ENCODE measurements at places on chromosomes 3 and 15. TPM values are rescaled to one million over a fixed set of nuclear protein-coding genes. Genes with fewer than 3 reads are reported as not detected.
A peak's percentile ranks its signal among the peaks of the same experiment; 100 is the strongest.

MAP6D1 gene
- 6.5 TPM for total RNA-seq

GRCh38 chr3:45873036-45873435, 13.3 kb upstream of the CCR9 start:
- H3K27me3 ChIP-seq = peaks cover 60% of the 10 kb centered on the region
- peaks cover 38% of the 10 kb centered on the region for H3K4me1 ChIP-seq
- DNase-seq = no peak
- peaks cover 6% of the 10 kb centered on the region for H3K36me3 ChIP-seq
- no peak overlapping the region for H3K4me3 ChIP-seq
- H3K27ac ChIP-seq = no peak overlapping the region

GRCh38 chr3:139597947-139598346, 58.4 kb upstream of the RBP1 start:
- H3K27ac ChIP-seq = no peak overlapping the region
- peaks cover 7% of the 10 kb centered on the region for H3K36me3 ChIP-seq
- H3K4me1 ChIP-seq = no peaks in the 10 kb centered on the region
- H3K27me3 ChIP-seq = no peaks in the 10 kb centered on the region
- DNase-seq = no peak

GRCh38 chr3:44173263-44173662, 68.4 kb upstream of the TOPAZ1 start:
- no peak for DNase-seq
- no peak overlapping the region for H3K4me3 ChIP-seq
- no peaks in the 10 kb centered on the region for H3K4me1 ChIP-seq
- H3K27ac ChIP-seq = no peak overlapping the region
- peaks cover 23% of the 10 kb centered on the region for H3K27me3 ChIP-seq
- H3K36me3 ChIP-seq = no peaks in the 10 kb centered on the region

DNA sequence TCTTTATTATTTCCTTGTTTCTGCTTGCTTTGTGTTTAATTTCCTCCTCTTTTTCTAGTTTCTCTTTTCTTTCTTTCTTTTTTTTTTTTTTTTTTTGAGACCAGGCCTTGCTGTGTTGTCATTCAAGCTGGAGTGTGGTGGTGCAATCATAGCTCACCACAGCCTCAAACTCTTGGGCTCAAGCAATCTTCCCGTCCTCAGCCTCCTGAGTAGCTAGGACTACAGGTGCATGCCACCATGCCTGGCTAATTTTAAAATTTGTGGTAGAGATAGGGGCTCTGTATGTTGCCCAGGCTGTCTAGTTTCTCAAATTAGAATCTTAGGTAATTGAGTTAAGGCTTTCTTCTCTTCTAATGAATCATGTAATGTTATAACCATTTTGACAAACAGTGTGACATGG, 22.4 kb downstream of the SLMAP start:
- DNase-seq = no peak
- no peak overlapping the region for H3K27ac ChIP-seq
- H3K27me3 ChIP-seq = no peaks in the 10 kb centered on the region
- H3K4me3 ChIP-seq = no peak overlapping the region
- H3K4me1 ChIP-seq = peaks cover 19% of the 10 kb centered on the region

- H3K4me1 ChIP-seq = peaks cover 48% of the 10 kb centered on the region
- peak overlapping the region; percentile 96 for H3K27ac ChIP-seq
- no peaks in the 10 kb centered on the region for H3K27me3 ChIP-seq
- peaks cover 46% of the 10 kb centered on the region for H3K36me3 ChIP-seq
- H3K4me3 ChIP-seq = peak overlapping the region; percentile 97
- DNase-seq = no peak
These were observed 1.5 kb downstream of the ARIH1 start for GRCh38 chr15:72475674-72476073.

DNA sequence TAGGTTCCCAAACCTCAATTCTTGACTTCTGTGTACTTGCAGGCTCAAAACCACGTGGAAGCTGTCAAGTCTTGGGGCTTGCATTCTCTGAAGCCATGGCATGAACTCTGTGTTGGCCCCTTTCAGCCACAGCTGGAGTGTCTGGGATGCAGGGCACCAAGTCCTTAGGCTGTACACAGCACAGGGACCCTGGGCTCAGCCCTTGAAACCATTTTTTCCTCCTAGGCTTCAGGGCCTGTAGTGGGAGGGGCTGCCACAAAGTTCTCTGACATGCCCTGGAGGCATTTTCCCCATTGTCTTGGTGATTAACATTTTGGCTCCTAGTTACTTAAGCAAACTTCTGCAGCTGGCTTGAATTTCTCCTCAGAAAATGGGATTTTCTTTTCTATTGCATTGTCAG, 135.4 kb downstream of the ATG7 start:
- no peak overlapping the region for H3K4me3 ChIP-seq
- H3K36me3 ChIP-seq = peaks cover 65% of the 10 kb centered on the region
- peaks cover 2% of the 10 kb centered on the region for H3K4me1 ChIP-seq
- no peak overlapping the region for H3K27ac ChIP-seq
- DNase-seq = no peak

- peak; percentile 18 for DNase-seq
- no peak overlapping the region for H3K27ac ChIP-seq
- H3K27me3 ChIP-seq = peaks cover 35% of the 10 kb centered on the region
- no peaks in the 10 kb centered on the region for H3K4me1 ChIP-seq
These were observed 22.2 kb downstream of the ALDH1A2 start for GRCh38 chr15:58043192-58043903.

DNA sequence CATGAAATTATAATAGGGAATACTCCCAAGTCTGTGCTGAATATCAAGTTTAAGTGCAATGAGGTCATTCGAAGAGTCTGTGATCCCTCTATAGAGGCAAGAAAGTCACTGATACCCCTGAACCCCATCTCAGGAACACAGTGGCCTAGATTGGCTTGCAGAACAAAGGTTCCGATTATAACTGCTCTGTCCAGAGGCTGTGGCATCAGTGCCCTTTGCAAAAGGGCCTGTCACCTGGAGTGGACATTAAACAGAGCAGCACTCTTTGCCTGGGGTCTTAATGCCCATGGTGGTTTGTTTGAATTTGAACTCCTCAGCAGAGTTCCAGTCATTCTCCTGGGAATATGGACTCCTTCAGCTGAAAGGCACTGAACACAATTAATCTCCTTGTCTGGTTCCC, 93.9 kb upstream of the SLCO3A1 start:
- no peaks in the 10 kb centered on the region for H3K4me1 ChIP-seq
- H3K4me3 ChIP-seq = no peak overlapping the region
- H3K27me3 ChIP-seq = no peaks in the 10 kb centered on the region
- no peak overlapping the region for H3K27ac ChIP-seq

DNA sequence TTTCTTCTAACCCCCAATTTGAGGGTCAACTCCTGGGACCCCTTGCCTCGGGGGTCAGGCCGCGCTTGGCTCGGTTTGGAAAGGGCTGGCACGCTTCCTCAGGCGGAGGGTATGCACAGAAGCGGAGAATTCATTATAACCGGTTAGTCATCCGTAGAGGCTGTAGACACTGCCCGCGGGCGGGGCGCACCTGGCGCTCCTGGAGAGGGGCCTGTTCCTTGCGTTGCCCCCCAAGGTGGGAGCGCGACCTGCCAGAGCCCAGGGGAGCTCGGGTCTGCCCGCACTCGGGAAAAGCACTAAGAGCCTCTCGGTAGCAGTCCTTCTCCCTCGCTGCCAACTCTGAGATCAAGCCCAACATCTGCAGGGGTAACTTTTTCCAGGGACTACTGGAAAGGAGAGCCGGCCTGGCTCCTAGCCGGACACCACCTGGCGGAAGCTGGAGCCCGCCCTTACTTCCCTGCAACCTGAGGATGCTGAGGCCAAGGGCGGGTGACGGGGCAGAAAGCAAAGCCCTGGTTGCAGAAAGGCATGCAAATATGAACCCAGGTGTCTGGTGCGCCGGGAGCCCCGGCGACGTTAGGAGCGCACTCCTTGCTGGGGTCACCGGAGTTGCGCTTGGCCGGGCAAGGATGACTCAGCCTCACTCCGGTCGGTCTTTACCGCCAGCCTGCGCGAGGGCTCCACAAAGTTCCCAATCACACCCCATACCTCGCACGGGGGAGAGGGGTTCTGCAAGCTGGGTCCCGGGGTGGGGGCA, 1.5 kb upstream of the CACNA2D3 start:
- peaks cover 66% of the 10 kb centered on the region for H3K27me3 ChIP-seq
- H3K27ac ChIP-seq = no peak overlapping the region
- H3K36me3 ChIP-seq = no peaks in the 10 kb centered on the region
- peaks cover 2% of the 10 kb centered on the region for H3K4me1 ChIP-seq

GRCh38 chr15:46456456-46456855, 821.6 kb downstream of the SQOR start:
- no peak overlapping the region for H3K27ac ChIP-seq
- H3K4me3 ChIP-seq = no peak overlapping the region
- no peak for DNase-seq
- H3K36me3 ChIP-seq = no peaks in the 10 kb centered on the region
- H3K27me3 ChIP-seq = peaks cover 4% of the 10 kb centered on the region

GRCh38 chr3:79871656-79872055, 103.9 kb upstream of the ROBO1 start:
- H3K27me3 ChIP-seq = no peaks in the 10 kb centered on the region
- no peaks in the 10 kb centered on the region for H3K36me3 ChIP-seq
- H3K27ac ChIP-seq = no peak overlapping the region

DNA sequence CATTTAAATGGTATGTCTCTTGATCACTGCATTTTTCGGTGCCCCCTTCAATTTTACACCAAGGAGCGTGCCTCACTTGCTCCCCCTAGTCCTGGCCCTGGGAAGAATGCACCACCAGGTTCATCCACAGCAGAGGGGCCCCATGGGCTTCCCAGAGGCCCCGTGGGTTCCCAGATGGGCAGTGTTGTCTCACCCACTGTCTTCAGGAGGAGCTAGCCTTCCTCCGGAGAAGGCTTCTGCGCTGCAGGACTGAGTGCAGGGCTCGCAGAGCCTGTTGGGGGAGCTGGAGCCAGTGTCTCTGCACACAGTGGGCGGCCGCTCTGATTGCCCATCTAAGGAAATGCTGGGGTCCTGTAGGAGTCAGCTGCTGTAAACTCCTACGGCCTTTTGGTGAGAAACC, 45.9 kb downstream of the POLR2M start:
- no peaks in the 10 kb centered on the region for H3K36me3 ChIP-seq
- H3K27me3 ChIP-seq = no peaks in the 10 kb centered on the region
- H3K27ac ChIP-seq = no peak overlapping the region
- H3K4me3 ChIP-seq = no peak overlapping the region
- DNase-seq = no peak
- H3K4me1 ChIP-seq = no peaks in the 10 kb centered on the region

- no peak for DNase-seq
- no peaks in the 10 kb centered on the region for H3K36me3 ChIP-seq
These were observed 68.5 kb upstream of the CCDC54 start for GRCh38 chr3:107308716-107309115.

- H3K4me1 ChIP-seq = peaks cover 14% of the 10 kb centered on the region
- H3K27me3 ChIP-seq = peaks cover 99% of the 10 kb centered on the region
- H3K4me3 ChIP-seq = no peak overlapping the region
- no peak overlapping the region for H3K27ac ChIP-seq
- DNase-seq = no peak
These were observed 215.9 kb downstream of the MEIS2 start for GRCh38 chr15:36884518-36884875.

GRCh38 chr3:169389925-169390253, 273.6 kb downstream of the MECOM start:
- no peak overlapping the region for H3K4me3 ChIP-seq
- DNase-seq = no peak
- H3K4me1 ChIP-seq = no peaks in the 10 kb centered on the region
- H3K27ac ChIP-seq = no peak overlapping the region
- no peaks in the 10 kb centered on the region for H3K36me3 ChIP-seq
- peaks cover 6% of the 10 kb centered on the region for H3K27me3 ChIP-seq

DNA sequence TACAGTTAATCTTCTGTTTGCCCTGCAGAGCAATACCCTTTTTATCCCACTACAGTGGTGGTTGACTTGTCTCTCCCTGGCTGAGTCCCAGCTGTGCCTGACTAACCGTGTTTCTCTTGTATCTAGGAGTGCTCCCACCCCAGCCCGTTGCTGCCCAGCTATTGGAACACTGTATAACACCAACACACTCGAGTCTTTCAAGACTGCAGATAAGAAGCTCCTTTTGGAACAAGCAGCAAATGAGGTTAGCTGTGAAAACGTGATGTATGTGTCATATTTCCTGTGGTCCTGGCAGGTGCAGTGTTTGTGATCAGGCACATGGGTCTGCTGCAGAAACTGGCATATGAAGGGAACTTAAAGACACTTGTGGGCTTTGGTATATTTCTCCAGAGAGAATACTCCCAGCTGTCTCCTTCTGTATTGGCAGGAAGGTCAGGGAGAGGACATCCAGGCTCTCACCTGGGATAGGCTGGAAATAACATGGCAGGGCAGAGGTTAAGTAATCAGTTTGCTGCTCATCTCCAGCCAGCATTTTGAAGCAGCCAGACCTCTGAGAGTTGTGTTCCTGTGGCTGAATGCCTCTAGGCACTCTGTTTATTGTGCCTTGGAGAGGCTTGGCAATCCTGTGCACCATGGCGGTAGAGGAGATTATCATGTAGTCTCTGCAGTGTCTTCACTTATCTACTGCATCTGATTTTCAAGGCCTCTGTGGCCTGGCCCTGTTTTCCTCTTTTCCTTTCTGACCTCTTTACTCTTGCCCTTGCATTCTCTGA, 34.8 kb downstream of the ATG7 start:
- H3K4me1 ChIP-seq = peaks cover 23% of the 10 kb centered on the region
- peak; percentile 16 for DNase-seq
- H3K27me3 ChIP-seq = no peaks in the 10 kb centered on the region

A4GNT gene
- total RNA-seq = not detected

GRCh38 chr3:171948674-171949073, 90.7 kb upstream of the FNDC3B start:
- no peak overlapping the region for H3K27ac ChIP-seq
- no peaks in the 10 kb centered on the region for H3K4me1 ChIP-seq
- no peak overlapping the region for H3K4me3 ChIP-seq

GRCh38 chr3:161548301-161548700, 51.7 kb downstream of the OTOL1 start:
- no peak for DNase-seq
- H3K36me3 ChIP-seq = no peaks in the 10 kb centered on the region
- H3K4me3 ChIP-seq = no peak overlapping the region
- H3K4me1 ChIP-seq = no peaks in the 10 kb centered on the region
- no peak overlapping the region for H3K27ac ChIP-seq
